ENCODE measurements at places on chromosomes 16 and 17.

GRCh38 chr17:17557796-17558195 is 33.7 kb downstream of the PEMT start:
- DNase-seq = no peak

- no peak for DNase-seq
Measured at GRCh38 chr16:11610580-11610979, 23.9 kb upstream of the LITAF start.

DNA sequence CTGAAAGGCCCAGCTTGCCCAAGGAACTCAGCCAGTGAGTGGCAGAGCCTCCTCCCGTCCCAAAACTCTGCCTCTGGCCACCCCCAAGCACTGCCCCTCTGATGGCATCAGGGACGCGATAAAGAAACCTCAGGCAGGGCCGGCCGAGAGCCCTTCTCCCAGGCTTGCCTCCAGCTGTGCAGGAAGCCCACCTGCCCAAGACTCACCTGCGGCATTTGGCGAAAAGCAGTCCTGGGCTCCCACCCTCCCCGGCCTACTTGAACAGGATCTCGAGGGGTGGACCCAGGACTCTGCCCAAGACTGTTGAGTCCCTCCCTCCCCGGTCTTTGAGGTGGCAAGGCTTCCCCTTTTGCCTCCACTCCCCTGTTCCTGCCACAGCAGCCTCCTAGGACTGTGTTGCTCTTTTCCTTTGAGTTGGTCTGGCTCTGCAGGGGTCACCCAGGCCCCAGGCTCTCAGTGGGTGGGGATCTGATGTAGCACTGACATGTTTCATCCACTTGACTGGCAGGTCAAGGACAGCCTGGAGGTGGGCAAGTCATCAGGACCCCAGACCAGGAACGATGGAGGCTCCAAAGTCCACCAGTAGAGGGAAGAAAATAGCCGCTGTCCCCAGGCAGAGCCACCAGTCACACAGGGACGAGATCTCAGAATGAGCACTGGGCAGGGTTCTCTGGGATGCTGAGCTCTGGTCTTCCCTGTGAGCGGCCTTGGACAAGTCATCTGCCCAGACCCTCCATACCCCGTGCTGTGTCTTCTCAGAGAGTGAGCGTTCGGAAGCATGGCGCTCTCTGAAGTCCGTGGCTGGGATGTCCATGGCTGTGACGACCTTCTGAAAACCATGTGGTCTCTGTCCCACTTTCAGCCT is 111.0 kb upstream of the TNRC6C start:
- DNase-seq = no peak

DNA sequence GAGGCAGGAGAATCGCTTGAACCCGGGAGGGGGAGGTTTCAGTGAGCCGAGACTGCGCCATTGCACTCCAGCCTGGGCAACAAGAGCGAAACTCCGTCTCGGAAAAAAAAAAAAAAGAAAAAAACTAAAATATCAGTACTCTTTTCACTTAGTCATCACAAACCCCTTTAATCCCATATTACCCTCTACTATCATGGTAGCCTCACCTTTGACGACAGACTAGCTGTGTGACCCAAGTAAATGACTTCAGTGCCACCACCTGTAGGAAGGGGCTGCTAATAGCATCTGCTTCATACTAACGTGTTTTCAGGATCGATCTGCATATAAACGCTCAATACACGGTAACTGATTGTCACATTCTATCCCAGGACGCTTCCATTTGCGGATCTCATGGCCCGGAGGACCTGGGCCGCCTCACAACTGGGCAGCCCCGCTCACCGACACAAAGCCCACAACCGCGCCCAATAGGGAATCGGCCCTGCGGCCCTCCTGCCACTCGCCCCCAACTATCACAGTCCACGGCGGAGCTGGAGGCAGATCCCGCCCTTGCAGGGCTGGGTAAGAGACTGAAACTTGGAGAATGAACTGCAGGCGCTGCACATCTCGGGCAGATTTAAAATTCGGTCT is 1.1 kb upstream of the ZNF263 start:
- DNase-seq = no peak

- DNase-seq = no peak
Measured at GRCh38 chr17:35057332-35057915, 6.1 kb downstream of the RFFL start.

DNA sequence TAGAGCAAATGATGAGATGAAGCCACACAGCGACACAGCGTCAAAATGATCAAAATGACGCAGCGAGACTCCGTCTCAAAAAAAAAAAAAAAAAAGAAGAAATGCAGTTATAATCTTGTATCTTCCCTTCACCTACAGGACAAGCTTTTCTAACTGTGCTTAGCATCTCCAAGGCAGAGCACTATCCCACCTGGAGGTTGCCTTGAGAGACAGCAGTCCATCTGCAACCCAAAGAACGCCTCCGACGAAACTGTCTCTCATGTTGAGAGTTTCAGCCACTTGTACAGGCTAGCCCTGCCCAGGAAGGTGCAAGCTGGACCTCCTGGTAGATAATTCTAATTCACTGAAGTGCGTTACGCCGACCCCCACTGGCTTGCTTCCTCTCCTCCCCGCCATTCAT is 46.7 kb upstream of the GCSH start:
- DNase-seq = no peak

- no peak for DNase-seq
Measured at GRCh38 chr16:4433228-4433627, 7.6 kb downstream of the DNAJA3 start.

GRCh38 chr16:89536371-89536770 is 24.1 kb upstream of the RPL13 start:
- no peak for DNase-seq

GRCh38 chr17:41728056-41728455 is 6.4 kb downstream of the HAP1 start:
- no peak for DNase-seq

DNA sequence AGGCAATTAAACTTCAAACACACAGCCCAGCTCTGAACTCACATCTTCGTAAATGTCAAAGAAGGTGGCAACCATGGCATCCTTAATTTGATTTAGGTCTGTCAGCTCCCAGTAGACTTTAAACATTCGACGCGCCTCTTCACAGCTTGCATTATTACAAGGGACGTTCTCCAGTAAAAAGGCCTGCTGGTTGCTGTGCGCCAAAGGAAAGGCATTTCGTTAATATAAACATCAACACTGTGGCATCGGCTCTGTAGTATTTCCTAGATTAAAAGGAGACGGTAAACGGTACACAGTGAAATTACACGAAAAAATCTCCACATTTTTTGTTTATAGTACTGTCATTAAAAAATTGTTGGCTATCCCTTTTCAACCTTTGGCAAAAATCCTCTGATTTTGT is 116.8 kb upstream of the NETO2 start:
- no peak for DNase-seq

- DNase-seq = no peak
Measured at GRCh38 chr16:81327011-81327410, 12.2 kb downstream of the GAN start.

DNA sequence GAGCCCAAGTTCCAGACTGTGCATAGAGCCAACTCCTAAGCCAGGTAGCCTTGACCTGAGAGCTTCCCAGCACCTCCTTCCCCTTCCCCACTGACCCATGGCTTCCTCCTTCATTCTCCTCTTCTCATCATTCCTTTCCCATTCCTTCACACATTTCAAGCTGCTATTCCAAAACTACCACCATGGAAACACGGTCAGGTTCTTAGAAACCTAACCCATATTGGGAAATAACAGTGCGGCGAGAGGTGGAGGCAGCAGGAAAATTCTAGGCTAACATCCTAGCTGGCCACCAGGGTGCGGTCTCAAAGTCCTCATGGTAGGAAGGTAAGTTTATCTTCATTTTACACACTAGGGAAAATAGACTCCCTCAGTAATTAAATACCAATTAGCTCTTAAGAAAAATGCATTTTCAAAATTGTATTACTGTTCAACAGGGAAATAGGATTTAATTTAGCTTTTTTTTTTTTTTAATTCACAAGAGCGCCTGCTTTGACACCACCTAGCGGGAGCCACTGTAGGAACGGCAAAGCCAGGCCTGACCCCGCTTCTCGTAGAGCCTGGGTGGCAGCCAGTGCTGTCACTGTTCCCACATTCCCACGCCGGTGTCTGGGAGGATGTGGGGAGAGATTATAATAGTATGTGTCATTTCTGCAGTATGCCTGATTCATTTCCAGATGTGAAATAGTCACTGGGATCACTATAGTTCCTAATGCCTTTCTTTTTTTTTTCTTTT is 14.0 kb upstream of the SPHK1 start:
- no peak for DNase-seq

GRCh38 chr16:29883987-29884386 is 15.4 kb downstream of the SEZ6L2 start:
- no peak for DNase-seq

DNA sequence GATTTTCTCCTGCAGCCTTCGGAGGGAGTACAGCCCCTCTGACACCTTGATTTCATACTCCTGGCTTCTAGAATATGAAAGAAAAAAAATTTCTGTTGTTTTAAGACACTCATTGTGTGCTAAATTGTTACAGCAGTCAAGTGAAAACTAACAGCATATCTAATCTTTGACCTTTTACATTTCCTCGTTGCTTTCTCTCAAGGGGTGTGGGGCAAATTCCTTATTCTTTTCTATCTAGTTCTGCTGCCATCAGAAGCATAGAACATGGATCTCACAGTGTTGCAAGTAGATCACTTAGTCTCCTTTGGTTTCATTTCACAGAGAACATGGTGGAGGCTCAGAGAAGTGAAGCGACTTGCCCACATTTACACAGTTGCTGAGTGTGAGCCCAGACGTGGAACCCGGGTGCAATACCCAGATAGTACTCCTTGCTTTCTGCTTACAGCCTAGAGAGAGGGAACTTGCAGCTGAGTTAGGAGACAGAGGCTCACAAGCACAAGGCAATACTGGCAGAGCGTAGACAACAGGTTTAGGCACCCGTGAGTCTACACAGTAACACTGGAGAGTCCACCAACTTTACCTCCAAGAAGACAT is 28.7 kb upstream of the MMD start:
- no peak for DNase-seq
